ENCODE measurements at places on chromosomes 6 and 20.

- DNase-seq, result peak; percentile 44
Measured at GRCh38 chr20:54680872-54681619, 205.7 kb downstream of the DOK5 start.

DNA sequence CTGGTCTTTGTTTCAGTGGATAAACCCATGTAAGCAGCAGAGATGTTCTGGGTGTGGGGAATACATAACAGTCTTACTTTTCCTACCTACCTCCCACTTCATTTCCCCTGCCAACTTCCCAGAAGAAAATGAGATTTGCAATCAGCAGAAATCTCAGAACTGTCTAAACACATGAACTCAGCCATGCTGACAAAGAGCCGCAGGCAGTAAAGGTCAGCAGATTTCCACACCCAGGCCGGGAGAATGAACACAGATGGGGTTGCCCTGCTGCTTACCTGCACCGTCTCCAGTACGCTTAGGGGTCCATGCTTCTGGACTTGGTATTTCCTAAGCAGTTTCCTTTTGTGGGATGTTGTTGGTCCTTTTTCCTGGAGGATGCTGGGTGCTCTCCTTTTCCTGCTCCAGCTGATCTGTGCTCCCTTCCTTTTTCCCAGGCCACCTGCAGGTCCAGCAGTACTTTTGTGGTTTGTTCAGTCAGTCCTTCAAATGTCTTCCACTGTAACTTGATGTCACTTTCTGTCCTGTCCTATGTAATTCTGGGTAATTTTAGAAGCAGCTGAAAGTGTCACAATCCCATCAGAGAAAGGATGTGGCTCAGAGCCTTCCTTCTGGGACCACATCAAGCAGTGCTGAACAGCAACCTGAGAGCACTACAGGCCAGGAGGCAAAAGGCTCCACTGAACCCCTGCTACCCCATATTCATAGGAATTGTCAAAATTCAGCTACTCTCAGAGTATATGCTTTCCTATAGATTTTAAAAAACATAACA lies 129.0 kb downstream of the CEP57L1 start:
- DNase-seq, result no peak

- no peak for DNase-seq
Measured at GRCh38 chr6:99745651-99746050, 139.0 kb downstream of the PRDM13 start.

- DNase-seq, result peak; percentile 98
Measured at GRCh38 chr6:36594029-36594815, at the start of gene SRSF3. Gene SRSF3, plus strand, starts transcription at chr6:36594362. Its CDS starts 2,401 bp downstream, at chr6:36596763.

GRCh38 chr6:106122938-106123656 lies 37.0 kb downstream of the PRDM1 start:
- no peak for DNase-seq

GRCh38 chr6:67825201-67825895 lies 809.7 kb upstream of the ADGRB3 start:
- DNase-seq, result no peak

GRCh38 chr6:161630674-161631073 lies 356.8 kb upstream of the AGPAT4 start:
- DNase-seq, result no peak

- no peak for DNase-seq
Measured at GRCh38 chr6:100614386-100614785, 149.7 kb upstream of the SIM1 start.

- DNase-seq, result no peak
Measured at GRCh38 chr6:119034827-119035458, 43.5 kb downstream of the FAM184A start.

DNA sequence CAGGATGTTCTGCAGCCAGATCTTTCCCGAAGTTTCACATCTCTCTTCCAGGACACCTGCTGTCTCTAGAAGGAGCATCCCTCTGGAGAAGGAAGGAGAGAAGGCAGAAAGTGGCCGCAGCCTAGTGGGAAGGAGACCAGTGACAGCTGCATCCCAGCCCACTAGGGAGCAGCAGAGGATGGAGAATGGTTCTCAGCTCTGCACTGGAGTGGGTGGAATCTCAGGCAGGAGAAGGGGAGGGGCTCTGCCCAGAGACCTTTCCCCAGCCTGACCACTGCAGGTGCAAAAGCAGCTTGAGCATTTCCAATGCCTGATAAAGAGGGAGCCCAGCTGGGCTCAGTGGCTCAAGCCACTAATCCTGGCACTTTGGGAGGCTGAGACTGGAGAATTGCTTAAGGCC lies 32.3 kb downstream of the NCR2 start:
- peak; percentile 87 for DNase-seq

DNA sequence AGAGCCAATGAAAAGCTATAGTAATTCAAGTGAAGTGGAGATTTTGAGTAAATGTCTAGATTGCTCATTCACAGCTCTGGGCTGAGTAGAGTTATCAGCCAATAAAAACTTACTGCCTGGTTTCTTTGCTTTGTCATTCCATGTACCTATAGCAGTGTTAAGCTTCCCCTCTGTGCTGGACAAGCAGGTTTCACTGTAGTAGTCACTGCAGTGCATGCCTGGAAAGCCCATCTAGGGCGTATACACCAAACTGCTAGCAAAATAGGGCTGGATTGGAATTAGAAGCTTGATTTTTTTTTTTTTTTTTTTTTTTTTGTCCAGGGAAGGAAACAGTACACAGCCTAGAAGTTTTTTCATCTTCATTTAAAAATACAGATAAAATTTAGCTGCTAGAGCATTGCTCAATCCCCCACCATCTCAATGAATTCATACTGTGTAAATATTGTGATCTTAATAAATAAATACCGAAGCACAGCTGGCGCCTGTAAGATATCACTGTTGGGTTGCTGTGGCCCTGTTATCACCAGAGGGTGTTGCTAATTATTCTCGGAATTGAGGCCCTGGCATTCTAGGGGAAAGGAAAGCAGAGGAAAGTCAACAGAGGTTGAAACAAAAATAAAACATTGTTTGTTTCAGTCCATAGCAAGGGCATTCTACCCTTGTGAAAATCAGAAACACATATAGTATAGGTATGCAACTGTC lies 968.5 kb upstream of the GJE1 start:
- no peak for DNase-seq

DNA sequence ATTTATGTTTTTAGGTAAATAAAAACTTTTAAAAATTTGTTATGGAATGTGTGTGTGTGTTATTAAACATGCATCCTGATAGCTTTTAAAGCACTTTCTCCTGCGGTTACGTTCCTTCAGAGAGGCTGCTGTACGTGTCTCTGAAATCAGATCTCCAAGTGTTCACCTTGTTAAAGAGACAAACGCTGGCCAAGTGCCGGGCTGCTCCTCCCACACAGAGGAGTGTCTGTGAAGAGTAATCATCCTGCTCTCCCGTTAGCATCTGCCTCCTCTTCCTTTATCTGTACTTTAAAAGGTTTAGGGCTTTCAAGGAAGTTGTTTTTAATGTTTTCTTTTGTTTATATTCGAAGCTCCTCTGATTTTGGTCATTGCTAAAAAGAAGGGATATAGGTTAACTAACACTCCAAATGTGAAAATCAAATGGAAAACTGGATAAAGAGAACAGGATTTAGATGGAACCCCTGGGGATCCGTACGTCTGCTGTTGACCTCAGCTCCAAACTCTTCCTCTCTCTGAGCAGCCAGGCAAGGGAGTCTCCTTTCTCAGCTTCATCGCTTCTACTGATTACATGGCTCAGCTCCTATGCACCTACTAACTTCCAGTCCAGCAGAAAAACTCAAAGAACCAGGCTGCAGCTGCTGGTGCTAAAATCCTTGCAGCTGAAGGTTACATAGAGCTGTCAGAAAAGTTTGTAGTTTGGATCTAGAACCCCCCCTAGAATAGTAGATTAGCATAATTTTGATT lies 20.0 kb downstream of the IRF4 start:
- peak; percentile 61 for DNase-seq

GRCh38 chr6:10382322-10382721 lies 32.6 kb downstream of the TFAP2A start:
- DNase-seq, result no peak

- no peak for DNase-seq
Measured at GRCh38 chr6:126111327-126111726, 125.0 kb downstream of the TRMT11 start.

DNA sequence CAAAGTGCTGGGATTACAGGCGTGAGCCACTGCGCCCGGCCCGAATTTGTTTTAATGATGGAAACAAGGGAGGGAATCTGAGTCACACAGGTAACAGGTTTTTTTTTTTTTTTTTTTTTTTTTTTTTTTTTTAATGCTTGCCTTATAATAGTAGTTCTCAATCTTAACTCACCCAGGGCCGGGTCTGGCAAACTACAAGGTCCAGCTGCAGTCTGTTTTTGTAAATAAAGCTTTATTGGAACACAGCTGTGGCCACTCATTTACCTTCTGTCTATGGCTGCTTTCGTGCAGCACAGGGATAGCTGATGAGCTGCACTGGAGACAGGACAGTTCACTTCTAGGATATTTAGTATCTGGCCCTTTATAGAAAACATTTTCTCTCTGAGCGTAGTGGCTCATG lies 58.0 kb downstream of the TFAP2C start:
- DNase-seq, result no peak

DNA sequence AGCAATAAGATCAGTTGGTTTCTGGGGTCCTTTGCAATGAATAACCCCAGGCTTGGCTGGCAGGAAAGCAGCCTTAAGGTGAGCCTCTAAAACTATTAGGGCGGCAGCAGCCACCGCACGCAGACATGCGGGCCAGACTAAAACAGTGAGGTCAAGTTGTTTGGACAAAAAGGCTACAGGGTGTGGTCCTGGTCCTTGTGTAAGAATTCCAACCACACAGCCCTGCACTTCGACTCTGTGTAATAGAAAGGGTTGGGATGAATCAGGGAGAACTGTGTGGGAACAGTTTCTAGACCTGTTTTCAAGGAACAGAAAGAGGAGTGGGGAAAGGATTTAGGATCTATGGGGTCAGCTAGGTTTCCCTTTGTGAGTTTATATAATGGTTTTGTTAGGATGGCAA lies 237.6 kb downstream of the SMOC2 start:
- no peak for DNase-seq

DNA sequence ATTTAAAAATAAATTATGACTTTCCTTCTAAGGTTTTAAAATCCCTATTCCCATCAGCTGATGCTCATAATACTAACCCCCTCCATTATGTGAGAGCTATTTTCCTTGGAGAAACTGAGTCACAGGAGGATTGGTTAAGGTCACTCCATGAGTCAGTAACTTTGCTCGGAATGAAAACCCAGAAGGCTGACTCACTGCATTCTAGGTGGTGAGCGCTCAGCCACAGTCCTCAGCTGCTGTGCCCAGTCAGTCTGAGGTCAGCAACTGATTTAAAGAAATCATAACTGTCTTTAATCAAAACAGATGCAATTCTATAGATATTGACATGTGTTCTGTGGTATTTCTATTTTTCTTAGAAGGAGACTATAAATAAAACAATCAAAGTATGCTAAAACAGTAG lies 359.2 kb downstream of the GJA1 start:
- DNase-seq, result no peak

- DNase-seq, result no peak
Measured at GRCh38 chr6:7566107-7566506, 23.9 kb upstream of the SNRNP48 start.

GRCh38 chr6:23091795-23092194 lies 522.4 kb downstream of the HDGFL1 start:
- DNase-seq, result no peak

GRCh38 chr6:31578184-31579118 lies 3.1 kb downstream of the TNF start:
- DNase-seq, result peak; percentile 46

All from kidney (tissue), 22 donors.